ENCODE measurements at places on chromosomes 6 and 20.

- no peak for DNase-seq
These were observed 24.2 kb downstream of the TBC1D7 start for GRCh38 chr6:13304101-13304500.

DNA sequence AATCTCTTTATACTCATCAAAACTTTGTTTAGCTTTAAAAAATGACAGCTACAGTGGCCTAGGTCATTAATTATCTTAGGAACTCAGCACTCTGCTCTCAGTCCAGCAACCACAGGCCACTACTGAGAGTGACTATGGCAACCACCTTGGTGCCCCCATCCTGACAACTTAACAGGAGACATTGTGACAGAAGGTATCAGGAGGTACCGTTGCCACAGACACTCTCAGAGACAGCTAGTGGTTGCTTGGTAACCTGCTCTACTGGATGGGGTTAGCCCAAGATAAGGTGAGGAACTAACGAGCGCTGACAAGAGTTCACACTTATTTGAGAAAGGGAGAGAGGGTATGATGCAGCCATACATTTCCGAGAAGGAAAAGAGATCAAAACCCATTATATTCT lies 76.1 kb upstream of the TFAP2D start:
- no peak for DNase-seq

DNA sequence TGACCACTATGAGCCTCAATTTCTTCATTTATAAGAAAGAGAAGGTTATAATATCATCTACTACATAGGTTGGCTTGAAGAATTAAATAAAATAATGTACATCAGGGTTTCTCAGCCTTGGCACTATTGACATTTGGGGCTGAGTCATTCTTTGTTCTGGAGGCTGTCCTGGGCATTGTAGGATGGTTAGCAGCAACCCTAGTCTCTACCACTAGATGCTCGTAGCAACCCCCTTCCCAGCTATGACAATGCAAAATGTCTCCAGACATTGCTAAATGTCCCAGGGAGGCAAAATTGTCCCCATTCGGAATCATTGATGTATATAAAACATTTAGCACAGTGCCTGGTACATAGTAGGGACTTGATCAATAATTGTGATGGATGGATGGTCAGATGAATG lies 152.1 kb downstream of the KHDC1L start:
- DNase-seq: no peak

DNA sequence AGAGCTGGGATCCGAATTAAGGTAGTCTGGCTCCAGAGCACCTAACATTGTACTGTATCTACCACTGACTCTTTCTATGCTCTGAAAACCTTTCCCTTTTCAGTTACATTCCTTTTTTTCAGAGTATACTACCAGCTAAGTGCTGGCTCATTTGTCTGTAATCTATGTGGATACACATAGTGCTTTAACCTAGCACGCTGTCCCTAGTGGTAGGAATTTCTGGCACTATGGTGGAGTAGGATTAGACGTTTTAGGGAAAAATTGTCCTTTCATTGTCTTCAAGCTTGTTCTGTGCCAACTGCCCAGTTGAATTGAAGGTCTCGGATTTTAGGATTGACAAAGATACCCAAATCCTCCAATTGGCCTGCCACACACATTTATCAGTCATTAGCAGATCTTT lies 259.1 kb upstream of the FERMT1 start:
- no peak for DNase-seq

Data from glomerular endothelial cell (primary cell).